ENCODE measurements at places on chromosomes 7 and 10.

GRCh38 chr10:63683686-63684085 lies 162.5 kb downstream of the REEP3 start:
- no peak for DNase-seq

DNA sequence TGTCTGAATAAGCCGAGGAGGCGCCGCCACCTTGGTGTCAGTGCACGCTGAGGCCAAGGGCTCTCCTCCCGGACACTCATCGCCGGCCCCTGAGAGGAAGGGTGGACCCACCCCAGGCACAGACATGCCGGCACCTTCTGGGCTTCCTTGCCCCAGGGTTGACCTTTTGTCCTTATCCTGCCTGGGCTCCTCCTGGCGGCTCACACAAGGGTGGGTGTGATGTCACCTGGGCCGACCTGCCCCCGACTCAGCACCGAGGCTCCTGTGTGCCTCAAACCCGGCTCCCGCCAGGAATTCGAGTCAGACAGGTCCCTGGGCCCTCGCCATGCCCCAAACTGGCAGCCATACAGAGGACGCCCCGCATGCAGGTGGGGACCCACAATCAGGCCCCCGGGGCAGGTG lies 17.7 kb upstream of the CFAP46 start:
- DNase-seq: no peak

DNA sequence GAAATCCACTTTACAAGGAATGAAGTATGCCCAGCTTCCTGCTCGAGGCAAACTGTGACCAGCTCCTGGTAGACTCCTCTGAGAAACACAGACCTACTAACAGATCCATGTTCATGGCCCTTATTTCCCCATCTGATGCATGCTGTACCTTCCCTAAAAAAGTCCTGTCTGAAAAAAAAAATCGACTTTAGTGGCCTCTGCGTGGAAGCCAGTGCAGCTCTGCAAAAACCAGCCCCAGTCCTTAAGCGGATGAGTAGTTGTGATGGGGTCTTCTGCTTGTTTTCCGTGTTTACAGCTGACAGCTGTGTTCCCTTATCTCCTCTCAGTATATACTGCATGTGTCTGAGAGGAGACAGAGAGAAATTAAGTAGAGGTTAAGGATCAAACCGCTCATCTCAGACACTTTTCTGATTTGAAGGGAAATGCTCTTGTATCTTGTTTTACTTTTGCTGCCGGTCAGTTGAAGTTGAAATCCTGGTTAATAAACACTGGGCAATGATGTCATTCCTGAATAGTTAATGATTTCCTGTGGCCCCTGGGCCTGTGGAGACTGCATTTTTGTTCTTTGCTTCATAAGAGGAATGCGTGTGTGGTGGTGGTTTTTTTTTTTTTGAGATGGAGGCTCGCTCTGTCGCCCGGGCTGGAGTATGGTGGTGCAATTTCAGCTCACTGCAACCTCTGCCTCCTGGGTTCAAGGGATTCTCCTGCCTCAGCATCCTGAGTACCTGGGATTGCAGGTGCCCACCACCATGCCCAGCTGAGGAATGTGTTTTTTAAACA lies 67.6 kb downstream of the DOCK1 start:
- DNase-seq: no peak

DNA sequence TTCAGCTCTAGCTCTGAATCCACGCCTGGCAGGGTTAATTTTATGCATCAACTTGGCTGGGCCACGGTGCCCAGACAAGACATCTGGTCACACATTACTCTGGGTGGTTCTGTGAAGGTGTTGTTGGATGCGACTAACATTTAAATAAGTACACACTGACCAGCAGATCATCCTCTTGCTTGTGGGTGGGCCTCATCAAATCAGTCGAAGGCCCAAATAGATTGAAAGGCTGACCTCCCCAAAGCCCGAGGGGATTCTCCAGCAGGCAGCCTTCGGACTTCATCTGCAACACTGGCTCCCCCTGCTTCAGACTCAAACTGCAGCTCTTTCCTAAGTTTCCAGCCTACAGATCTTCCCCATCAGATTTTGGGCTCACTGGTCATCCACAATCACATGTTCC lies 53.6 kb downstream of the SFMBT2 start:
- no peak for DNase-seq

- DNase-seq: peak; percentile 80
These were observed 109.8 kb upstream of the NOBOX start for GRCh38 chr7:144513334-144513733.

DNA sequence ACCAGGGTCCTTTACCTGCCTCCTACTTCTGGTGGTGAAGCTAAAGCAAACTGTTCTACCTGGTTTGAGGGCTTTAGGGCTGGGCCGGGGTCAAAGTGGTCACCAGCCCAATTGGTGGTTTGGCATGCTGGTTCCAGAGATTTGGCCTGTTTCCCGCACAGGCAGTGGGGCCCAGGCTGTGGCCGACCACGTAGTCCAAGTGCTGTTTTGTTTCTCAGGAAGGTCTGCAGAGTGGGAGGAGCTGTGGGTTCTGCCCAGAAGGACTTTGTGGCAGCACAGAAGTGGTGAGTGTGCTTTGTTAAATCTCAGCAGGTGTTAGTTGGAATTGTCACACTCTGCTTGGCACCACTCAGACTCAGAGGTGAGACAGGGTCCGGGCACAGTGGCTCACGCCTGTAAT lies 85.8 kb downstream of the MKX start:
- no peak for DNase-seq

GRCh38 chr7:95263785-95264362 lies 60.5 kb downstream of the PON1 start:
- DNase-seq: no peak

DNA sequence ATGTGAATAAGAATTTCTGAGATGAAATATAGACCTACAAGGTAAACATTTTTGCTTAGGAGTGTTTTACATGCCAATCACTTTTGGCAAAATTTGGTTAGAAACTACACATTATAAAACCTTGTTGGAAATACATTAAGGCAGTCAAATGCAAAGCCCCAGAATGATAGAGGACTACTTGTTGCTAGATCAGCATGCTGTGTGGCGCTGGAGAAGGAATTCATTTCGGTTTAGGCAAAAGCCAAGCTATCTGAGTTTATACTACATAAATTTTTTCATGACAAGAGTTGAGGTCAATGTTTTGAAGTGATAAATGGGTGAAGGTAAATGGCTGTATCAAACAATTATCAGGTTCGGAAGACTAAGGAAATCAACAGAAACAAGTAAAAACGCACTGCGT lies 2.3 kb downstream of the BMPER start:
- no peak for DNase-seq

- no peak for DNase-seq
These were observed 7.7 kb upstream of the TRUB1 start for GRCh38 chr10:114930320-114930719.

DNA sequence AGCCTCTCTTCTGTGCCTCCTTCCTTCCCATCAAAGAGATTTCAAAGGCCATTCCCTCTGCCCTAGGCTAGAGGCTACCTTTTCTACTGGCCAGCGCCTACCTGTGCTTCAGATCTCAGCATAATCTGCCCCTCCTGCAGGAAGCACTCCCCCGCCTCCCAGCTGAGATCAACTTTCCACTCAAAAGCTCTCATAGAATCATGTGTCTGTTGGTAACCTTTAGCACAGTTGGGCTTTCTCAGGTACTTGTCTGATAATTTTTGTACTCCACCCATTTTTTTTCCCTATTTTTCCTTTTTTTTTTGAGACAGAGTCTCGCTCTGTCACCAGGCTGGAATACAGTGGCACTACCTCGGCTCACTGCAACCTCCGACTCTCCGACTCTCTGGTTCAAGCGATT lies 231.0 kb upstream of the PRSS58 start:
- DNase-seq: peak; percentile 53

GRCh38 chr7:131109759-131110296 lies 217.8 kb upstream of the MKLN1 start:
- peak; percentile 81 for DNase-seq

GRCh38 chr7:33155811-33156210 lies 26.4 kb downstream of the BBS9 start:
- no peak for DNase-seq

DNA sequence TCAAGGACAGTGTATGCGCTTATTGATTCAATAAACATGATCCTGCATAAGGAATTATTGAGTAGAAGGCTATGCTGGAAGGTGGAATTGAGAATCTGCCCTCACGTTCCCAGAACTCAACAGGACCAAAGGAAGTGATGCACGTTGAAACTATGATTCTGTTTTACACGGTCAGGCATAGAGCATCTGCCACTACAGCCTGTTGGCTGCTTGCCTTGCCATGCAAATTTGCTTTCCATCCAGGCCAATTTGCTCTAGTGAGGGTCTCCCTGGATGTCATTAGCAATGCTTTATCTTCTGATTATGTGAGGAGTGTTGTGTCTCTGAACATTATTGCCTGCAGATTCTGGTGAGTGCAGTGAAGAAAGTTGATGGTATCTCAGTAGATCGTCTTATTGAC lies 132.9 kb downstream of the ADRA2A start:
- DNase-seq: no peak

- no peak for DNase-seq
These were observed 36.0 kb downstream of the NRAP start for GRCh38 chr10:113627836-113628235.

DNA sequence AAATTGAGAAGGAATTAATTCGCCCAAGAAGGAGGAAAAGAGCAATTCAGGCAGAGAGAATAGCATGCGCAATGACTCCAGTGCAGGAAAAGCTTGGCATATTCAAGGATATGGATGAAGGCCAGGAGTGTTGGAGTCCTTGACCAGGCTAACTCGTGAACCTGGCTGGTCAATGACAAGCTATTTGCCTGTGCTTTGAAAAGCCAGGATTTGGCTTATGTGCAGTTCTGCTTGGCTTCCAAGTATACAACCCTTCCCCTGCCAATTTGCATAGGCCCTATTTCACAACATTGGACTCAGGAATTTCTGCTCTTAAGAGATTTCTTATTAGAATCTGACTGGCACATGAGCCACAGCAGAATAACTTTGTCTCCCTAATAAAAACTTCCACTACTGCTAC lies 72.3 kb upstream of the SP8 start:
- no peak for DNase-seq

GRCh38 chr10:103554488-103555324 lies 61.2 kb downstream of the NEURL1 start:
- peak; percentile 61 for DNase-seq

- no peak for DNase-seq
These were observed 117.0 kb downstream of the TYW1B start for GRCh38 chr7:72710983-72711382.

DNA sequence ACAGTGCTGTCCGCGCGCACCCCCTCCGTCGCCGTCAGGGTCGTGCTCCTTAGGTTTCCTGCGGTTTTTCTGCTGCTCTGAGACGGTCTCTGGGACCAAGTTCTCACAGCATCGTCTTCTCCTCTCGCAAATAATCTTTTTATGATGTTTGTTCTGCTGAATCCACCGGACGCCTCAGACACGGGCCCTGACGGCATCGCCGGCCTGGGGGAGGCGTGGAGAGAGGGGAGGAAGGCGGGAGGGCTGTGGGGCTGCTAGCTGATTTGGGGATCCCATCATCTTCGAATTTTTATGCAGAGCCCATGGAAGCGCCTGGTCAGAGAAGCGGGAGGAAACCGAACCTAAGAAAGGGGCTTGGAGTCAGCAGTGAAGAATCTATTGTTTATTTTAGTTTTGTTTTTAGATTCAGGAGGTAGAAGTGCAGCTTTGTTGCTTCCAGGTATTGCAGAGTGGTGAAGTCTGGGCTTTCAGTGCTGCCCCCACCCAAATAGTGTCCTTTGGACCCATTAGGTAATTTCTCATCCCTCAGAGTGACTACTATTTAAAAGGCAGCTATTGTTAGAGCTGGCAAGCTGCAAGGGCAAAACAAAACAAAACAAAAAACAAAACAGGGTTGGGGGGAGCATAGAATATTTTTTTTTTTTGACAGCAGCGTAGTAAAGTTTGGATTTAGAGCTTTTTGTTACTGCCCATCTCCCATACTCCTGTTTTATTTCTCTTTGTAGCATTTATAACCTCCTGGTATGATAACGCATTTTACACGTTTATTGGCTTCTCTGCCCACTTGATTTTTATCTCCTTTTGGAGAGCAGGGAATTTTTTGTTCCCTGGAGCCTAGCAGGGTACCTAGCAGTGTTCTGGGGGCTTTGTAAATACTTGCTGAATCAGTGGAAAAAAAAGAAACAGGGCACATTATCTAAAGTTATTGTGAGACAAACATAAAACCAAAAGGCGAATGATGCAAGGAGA lies 92.6 kb downstream of the SPAG6 start:
- DNase-seq: no peak

DNA sequence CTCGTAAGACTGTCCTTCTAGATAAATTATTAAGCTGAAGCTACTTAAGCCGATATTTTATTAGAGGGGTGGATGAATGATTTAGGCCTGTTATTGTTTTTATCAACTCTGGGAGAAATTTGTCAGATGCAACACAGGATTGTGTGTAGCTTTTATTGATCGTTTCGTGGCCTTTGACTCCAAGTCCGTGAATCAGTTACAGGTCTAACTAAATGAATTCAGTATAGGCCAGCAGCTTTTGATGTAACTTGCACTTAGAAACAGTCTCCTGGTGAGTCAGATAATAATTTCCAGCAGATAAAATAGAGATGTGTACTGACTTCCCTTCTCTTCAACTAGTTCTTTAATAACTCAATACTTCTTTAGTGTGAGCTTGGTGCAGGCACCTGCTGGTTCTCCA lies 341.7 kb upstream of the SMIM30 start:
- no peak for DNase-seq

DNA sequence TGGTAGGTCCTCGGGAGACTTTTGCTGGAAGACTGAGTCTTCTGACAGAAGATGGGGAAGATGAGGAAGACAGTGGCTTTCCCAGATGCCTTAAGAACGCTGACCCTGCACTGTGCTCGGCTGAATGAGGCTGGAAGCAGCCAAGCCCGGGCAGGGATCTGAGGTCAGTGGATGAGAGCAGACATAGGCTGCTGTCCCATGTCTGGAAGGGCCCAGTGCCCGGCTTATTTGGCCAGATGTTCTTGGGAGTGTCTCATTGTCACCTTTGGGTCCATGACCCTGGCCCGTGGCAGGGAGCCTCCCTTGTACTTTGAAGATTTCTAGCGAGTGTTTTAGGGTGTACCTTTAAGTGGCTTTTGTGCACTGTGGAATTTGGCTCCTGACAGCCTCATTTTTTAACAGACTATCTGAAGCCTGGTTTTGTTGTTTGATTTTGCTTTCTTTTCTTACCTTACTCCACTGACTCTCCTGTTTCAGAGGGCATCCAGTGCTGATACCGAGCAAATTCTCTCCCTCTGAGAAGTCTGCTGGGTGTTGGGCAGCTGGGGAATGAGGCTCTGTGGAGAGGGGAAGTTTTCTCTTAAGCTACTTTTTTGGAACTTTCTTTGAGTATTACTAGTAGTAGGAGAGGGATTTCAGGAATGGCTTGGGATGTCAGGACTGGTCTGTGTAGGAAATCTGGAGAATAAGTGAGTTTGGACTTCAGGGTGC lies 61.4 kb downstream of the CREB5 start:
- DNase-seq: no peak

- no peak for DNase-seq
These were observed 669.5 kb upstream of the GHITM start for GRCh38 chr10:83469728-83470331.

- DNase-seq: no peak
These were observed 86.7 kb downstream of the ZMIZ1 start for GRCh38 chr10:79155301-79156081.

Measured in NCI-H1417 (cell line).